Pons (tissue), 1 donor: ENCODE measurements at places on chromosomes 7 and 10.
A peak's percentile ranks its signal among the peaks of the same experiment; 100 is the strongest.

DNA sequence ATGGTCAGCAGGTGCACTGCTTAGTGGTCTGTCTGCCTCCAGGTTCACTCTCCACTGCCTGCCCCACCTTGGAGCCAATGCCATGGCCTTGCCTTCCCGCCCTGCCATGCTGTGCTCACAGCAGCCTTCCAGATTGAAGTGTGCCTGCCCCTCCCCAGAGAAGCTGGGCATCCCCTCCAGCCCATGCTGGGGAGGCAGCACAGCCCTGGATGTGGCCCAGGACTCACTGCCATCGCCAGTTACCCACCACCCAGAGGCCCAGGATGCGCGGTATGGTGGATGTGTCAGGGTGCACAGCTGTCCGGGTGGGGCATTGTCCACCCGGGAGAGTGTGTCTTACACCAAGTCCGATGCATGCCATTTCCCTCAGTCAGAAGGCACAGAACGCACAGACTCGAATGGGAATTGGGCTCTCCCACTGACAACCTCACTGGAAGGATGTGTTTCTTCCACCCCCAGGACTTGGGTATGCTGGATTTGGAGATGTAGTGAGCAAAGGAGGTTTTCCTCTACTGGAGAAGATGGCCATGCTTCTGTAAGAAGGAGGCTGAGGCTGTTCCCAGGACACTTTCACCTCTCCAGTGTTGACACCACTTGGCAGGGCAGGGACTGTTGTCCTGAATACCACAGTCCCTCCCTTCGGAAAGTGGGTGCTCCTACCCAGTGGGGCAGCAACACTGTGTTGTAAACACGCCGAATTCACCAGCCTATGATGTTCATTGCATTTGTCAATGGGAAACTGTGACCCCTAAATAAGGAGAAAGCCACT, 122.0 kb downstream of the ADARB2 start:
- no peak for DNase-seq

GRCh38 chr10:87613751-87614150, 45.9 kb upstream of the PAPSS2 start:
- no peak for DNase-seq

DNA sequence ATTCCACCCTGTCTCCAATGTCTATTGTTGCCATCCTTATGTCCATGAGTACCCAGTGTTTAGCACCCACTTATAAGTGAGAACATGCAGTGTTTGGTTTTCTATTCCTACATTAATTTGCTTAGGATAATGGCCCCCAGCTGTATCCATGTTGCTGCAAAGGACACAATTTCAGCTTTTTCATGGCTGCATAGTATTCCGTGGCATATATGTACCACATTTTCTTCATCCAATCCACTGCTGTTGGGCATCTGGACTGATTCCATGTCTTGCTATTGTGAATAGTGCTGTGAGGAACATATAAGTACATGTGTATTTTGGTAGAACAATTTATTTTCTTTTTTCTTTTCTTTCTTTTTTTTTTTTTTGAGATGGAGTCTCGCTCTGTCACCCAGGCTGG, 68.2 kb downstream of the TMEM178B start:
- DNase-seq, result no peak

GRCh38 chr10:33655921-33656320, 321.5 kb upstream of the NRP1 start:
- no peak for DNase-seq

DNA sequence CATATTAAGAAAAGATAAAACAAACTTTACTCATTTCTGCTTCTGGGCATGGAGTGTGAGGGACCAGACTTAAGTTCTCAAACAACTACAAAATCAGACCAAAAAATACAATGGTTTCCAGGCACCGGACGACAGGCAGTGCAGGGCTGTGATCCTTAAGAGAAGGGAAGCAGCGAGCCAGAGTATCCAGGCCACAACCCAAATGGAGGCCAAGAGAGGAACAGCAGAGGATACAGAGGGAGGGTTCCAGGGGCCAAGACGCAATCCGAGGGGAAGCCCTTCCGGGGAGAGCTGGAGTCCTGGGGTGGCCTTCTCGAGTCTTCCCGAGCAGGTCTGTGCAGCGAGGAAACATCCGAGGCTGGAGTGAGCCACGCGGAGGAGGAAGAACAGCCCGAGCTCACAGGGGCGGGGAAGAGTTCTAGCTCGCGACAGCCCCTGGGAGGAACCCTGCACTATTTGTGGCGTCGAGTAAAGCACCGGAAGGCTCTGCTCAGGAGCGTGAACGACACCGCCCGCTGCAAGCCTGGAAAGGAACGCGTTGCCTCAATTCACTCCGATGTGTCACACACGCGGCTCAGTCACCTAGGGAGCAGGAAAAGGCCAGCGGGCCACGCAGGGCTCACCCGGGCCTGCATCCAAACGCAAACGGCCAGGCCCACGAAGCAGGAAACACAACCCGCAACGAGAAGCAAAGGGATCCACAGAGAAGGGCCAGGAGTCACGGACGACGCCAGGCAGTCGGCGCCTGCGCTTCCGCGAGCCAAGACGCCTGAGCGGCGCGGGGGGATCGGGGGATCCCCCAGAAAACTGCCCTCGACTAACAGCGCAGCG, 933 bp upstream of the RNF32 start:
- DNase-seq, result no peak

DNA sequence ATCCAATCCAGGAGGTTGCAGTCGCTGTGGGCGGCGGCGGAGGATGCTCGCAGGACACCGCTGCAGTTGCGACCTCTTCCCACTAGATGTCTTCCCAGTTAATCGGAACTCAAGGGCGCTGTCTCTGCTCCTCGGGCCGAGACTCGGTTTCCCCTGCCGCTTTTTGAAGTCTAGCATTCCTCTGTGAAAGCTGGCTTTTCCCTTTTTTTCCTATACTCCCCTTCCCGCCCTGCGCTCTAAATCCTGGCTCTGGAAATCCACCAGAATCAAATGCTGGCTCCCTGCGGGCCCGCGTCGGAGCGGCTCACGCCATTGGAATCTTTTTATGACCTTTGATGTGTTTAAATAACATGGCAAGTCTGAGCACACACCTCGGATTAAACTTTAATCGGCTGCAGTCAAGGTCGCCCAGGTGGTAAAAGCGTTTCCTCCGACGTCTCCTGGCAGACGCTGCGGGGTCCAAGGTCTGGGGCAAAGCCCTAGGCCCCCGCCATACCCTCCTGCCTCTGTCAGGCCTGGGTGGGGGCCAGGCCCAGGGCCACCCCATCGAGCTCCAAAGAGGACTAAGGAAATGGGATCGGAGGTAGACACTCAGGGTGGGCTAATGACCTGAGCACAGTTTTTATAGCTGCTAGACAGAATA, 10.7 kb upstream of the HOXA13 start:
- DNase-seq, result no peak

GRCh38 chr7:31957090-31957720, 113.0 kb downstream of the PDE1C start:
- peak; percentile 32 for DNase-seq

DNA sequence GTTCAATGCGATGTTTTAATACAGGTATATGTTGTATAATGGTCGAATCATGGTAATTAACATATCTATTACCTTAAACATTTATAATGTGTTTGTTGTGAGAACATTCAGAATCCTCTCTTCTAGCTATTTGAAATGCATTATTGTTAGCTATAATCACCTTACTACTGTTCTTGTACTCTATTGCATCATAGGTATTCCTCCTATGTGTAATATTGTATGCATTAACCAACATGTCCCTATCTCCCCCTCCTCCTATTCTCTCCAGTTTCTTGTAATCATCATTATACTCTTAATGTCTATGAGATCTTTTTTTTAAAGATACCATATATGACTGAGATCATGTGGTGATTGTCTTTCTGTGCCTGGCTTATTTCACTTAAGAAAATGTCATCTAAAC, 235.2 kb downstream of the ATRNL1 start:
- DNase-seq, result no peak

- peak; percentile 73 for DNase-seq
These were observed 132.4 kb downstream of the TSPAN12 start for GRCh38 chr7:120725376-120726039.

GRCh38 chr7:132053871-132054270, 497.4 kb upstream of the PODXL start:
- no peak for DNase-seq
